ENCODE measurements at places on chromosomes 1 and 21.

GRCh38 chr1:17196496-17197185 is 8.3 kb upstream of the PADI1 start:
- DNase-seq: no peak

DNA sequence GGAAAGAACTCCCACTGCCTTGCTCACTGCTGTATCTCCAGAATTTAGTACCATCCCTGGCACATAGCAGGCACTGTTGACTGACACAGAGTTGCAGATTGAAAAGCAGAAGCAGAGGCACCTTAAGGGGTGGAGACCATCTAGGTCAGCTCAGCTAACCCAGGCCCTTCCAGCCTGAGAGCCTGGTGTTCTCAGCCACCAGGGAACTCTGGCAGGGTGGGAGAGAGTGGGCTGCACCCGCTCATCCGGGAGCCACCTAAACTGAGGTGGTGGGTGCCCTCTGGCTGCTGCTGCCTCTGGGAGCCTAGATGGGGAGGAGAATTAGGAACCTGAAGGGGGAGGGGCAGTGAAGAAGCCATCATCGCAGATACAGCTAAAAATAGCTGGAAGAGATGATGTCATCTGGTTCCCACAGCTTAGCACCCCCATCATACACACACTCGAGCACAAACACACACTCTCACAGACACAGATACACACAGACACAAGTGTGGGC is 1.5 kb upstream of the TSPAN1 start:
- DNase-seq: no peak

DNA sequence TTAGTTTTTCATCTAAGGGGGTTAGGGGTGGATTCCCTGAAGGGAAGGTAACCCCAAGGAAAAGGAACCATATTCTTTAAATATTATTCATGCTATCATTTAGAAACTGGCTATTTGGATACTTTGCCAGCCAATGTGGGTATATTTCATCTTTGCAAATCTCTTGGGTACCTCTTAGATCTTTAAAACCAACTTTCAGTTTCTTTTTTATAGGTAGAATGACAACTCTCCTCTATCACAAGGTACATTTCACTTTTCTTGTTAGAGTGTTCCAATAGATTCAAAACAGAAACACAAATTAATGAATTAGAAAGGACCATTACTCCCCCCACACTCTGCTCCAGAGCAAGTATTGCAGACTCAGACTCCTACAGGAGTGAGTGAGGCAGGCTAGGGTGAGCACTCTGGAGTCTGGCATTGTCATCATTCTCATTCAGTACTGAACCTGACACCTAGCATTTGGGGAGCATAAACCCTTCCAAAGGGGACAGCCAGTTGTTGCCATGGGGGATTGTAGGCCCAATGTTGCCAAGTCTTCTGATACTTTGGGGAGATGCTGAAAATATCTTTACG is 43.0 kb downstream of the MACO1 start:
- no peak for DNase-seq

DNA sequence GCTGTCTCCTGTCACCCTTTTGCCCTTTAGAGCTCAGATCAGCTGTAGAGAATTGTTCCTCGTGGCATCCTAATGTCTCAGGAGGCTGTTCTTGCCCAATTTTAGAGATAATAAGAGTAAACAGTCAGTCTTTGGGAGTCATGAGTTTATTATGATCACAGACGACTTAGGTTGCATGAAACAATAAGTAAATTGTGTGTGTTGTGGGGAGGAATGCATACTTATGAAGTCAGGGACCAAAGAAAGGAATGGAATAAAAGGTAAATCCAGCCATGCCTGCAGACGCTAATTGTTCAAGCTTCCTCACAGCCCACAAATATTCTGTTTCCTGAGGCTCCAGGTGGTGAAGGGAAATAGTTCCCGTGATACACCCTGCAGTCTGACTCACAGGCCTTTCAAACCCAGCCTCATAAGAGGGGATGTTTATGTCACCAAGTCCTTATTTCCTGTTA is 897 bp downstream of the EPHX4 start:
- no peak for DNase-seq

DNA sequence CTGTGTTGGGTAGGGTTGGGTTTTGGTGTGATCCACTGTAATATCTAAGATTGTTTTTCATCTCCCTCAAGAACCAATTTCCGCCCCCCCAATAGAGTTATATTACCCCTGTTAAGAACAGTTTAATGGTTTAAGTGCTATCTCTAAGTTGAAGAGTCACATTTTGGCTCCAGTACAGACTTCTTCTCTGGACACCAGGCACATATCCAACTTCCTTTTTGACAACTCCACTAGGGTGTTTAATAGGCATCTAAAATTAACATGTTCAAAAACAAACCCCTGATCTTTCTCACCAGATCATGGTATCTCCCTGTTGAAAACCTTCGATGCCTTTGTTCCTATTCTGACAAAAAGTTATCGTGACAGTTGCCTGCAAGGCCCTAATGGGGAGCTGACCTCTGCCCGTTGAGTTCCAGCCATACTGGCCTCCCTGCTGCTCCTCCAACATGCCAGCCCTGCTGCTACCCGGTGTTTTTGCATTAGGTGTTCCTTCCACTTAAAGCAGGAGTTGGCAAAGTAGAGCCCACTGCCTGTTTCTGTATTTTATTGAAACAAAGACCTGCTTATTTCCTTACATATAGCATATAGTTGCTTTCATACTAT is 18.6 kb downstream of the USP24 start:
- DNase-seq: no peak

- DNase-seq: no peak
These were observed 8.6 kb upstream of the PKP1 start for GRCh38 chr1:201274616-201275252.

DNA sequence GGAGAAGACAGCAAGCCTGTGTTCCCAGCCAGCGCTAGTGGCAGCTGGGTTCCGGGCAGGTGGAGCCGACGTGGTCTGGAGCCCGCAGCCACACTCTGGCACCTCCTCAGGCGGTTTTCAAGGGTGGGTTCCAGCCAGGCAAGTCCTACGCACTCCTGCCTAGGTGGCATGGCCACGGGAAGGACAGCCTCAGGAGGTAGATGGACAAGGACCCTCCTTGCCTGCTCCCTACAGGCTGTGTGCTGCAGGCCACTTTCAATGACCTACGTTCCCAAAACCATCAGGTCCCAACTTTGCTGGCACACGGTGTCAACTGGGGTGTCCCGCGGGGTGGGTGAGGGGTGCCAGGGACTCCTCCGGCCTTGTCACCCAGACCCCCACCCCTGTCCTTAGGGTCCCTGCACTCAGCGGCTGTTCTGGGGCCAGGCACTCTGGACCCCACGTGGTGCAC is 6.7 kb upstream of the PTGER3 start:
- DNase-seq: no peak

DNA sequence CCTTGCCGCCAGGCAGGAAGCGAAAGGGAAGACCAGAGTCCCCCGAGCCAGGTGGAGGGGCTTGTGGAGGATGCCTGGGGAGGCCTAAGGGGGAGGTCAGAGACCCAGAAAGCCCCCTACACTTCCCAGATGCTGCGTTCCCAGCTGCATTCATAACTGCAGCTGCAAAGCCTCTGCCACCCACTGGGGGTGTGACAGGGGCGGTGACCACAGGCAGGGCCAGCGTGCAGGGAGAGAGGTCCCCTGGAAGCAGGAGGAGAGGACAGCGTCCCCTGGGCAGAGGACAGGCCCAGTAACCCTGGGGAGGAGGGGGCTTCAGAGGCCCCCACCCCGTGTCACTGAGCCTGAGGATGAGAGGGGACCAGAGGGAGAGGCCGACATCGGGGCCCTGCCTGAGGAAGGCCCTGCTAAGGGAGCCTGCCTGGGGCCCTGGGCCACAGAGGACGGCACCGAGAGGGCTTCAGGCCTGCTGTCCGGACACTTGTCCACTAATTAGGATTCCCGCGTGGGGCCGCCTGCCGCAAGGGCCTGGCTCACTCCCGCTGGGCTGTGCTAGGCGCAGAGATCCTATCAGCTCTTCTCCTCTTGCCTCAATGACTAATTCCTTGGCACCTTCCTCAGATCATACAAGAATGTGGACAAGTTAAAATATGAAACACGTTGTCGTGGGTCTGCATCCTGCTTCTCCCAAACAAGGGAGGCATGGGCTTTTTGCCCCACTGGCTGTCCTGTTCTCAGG is 49.1 kb upstream of the CCDC27 start:
- DNase-seq: no peak

- no peak for DNase-seq
These were observed 547 bp upstream of the CHIA start for GRCh38 chr1:111290104-111290503.

DNA sequence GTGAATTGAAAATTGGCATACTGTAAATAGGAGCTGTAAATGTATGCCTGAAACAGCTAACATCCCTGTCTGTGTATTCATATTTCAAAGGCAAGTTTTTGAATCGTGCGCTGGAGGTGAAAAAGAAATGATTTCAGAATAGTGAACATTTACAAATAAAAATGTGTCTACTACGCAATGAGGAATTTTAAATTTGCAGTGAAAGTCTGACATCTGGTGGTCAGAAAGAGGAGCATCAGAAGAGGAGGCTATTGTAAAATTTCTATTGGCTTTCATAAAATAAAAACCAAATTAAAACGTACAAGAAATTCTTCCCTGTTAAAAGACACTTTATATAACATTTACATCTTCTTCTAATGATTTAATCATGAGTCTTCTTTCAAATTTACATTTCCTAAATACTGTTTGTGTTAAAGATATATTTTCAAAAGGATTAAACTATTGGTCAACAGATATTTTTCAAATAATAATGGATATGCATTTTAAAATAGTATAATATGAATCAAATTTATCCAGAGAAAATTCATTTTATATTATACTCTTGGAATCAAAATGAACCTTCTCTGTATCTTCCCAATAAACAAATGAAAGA is 113.7 kb upstream of the RRP15 start:
- no peak for DNase-seq

DNA sequence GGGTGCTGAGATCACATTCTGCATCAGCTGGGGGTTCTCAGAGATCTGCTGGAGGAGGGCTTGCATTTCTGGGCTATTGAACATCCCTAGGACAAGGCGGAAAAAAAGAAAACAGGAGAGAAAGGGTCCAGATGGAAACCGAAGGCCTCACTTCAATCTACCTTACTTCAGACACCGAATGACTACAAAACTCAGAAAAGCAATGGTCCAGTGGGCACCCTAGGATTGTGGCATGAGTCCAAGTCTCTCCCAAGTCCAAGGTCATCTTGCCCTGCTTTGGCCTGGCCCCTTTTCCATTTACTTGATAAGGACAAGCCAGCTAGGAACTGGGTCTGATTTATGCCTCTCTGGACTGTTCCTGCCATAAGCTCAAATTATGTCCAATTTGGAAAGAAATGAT is 10.8 kb downstream of the UBQLN4 start:
- DNase-seq: no peak

DNA sequence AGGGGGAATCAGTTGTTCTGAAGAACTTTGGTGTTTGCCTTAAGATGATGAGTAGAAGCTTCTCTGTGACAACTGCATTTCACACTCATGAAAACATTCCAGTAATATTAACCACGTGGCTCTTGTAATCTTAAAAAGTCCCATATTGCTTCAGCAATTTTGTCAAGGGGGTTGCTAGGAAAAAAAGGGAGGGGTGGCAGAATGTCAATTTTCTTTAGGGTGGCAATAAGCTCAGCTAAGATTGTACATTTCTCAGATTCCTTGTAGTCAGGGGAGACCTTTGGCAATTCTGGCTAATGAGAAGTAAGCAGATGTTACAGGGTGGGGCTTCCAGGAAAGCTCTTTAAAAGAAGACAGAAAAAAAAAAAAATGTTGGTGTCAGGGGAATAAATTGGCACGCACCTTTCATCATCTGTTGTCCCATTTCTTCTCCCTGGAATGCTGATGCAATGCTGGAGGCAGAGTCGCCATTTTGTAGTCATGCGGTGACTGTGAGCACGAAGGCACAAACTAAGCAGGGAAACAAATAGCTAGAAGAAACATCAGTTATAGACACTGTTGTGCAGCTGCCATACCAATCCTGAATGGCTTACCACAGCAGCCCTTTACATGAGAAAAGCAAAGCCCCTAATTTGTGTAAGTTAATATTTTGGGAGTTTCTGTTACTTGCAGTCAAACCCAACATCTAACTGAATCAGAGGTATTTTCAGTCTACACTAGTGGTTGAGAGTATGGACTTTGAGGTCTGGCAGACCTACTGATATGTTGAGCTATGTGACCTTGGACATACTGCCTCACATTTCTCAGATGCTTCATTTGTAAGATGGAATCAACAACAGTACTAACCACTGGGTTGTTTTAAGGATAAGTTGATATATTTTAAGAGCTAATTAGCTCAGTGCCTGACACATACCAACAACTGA is 56.1 kb upstream of the MRPS6 start:
- no peak for DNase-seq

DNA sequence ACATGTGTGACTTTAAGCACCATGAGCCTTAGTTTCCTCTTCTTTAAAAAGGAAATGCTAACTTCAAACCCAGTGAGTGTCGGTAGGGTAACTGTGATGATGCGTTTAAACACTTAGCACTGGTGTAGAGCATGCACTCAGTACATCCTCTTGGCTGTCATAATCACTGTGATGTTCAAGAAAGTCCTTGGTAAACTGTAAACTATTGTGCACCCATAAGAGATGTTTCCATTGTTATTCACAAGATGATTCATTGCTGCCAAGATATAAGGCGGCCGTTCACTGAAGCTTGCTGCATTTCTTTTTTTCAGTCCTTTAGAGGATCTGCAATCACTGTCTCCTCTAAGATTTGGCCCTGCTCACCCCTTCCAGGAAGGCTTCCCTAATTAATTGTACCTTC is 61.8 kb upstream of the DAB1 start:
- no peak for DNase-seq

GRCh38 chr1:154970631-154971340 is at the start of gene SHC1:
TSS of gene SHC1 (minus strand) at chr1:154970747. CDS start at chr1:154970526, 221 bp downstream.
- no peak for DNase-seq

DNA sequence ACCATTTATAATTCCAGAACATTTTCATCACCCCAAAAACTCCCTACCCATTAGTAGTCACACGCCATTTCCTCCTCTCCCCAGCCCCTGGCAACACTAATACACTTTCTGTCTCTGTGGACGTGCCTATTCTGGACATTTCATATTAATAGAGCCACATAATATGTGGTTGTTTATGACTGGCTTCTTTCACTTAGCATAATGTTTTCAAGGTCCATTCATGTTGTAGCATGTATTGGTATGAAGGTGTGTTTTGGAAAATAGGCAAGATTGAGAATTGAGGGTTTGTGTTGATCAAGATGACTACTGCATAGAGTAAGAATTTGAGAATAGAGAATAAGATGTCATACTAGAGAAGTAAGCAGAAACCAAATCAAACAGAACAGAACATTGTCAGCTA is 67.5 kb downstream of the ZFYVE9 start:
- DNase-seq: no peak

- DNase-seq: no peak
These were observed 1.2 kb downstream of the KCNQ4 start for GRCh38 chr1:40784771-40785151.

GRCh38 chr1:39754906-39755504 is 16.1 kb downstream of the OXCT2 start:
- DNase-seq: no peak

DNA sequence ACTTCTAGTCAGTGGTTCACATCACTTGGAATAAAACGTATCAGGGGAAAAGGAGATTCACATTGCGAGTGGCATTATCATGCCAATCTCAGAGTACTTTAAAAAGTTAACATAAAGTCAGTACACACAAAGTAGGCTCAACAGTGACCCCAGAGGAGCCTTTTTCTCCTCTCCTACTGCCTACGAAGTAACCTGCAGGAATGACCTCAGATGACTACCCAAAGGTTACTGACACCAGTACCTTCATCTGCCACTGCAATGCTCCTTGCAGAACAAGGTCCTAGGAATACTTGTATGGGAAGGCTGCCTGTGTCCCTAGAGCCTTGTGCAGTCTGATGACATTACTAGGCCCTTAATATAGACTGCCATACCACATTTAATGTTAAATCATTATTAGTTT is 389.8 kb upstream of the LYPLAL1 start:
- no peak for DNase-seq

- DNase-seq: no peak
These were observed 14.2 kb downstream of the TNFRSF14 start for GRCh38 chr1:2570332-2570731.
